Kasumi-1 (cell line): ENCODE measurements at places on chromosomes 5 and 9.

DNA sequence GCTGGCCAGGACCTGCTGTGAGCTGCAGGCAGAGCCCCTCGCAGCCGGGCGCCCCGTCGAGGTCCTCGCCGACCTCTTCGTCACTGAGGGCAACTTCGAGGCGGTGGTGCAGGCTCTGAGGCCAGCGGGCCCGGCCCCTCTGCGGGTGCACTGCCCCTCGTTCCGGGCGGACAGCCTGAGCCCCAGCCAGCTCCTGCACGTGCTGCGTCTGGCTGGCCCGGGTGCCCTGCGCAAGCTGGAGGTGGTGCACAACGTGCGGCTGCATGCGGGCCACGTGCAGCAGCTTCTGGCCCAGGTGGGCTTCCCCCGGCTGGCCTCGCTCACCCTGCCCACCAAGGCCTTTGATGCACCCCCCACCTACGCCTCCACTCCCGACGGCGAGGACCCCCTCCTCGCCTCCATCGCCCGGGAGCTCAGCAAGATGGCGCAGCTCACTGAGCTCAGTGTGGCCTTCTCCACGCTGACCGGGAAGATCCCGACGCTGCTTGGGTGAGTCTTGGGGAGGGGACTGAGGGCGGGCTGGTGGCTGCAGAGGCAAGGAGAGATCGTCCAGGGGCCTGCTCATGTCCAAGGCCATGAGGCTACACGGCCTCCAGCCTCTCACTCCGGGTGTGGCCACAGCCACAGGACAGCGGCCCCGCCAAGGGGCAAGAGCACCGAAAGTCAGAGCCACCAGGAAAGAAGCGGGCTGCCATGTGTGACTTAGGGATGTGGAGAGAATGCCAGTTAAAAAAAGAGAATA lies 825 bp downstream of the LRRC14B start:
- DNase-seq = no peak

DNA sequence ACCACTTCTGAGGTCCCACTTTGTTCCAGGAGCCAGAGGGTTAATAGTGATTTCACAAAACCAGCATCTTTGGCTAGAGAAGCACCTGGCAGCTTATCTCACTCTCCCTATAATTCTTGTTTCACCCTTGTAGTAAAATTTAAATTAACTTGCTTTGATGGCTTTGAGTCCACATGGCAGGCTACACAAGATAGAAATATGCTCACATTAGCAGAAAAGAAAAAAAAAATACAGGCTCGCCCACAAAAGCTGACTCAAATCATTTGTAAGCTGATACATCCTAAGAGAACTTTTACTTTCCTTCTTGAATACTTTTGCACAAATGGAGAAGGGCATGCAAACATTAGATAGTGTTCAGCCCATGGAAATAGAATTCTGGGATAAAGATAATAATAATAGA lies 36.2 kb downstream of the TNFSF15 start:
- no peak for DNase-seq

DNA sequence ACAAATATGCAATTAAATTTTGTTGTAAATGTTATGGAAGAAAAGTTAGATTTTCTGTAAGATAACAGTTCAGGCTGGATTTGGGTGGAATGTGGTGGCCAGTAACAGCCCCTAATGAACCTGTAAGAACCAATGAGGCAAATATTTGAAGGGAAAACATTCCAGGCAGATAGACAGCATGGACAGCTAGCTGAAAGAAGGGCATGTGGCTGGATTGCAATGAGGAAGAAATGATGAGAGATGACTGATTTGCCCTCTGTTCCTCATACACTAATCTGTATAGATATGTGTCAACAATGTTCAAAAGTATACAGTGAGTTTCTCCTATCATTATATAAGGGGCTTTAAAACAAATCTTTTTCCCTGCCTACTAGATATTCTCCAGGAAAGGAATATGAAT lies 58.8 kb downstream of the MAN2A1 start:
- DNase-seq = no peak

GRCh38 chr5:61702784-61703183 lies 370.7 kb downstream of the ZSWIM6 start:
- no peak for DNase-seq

DNA sequence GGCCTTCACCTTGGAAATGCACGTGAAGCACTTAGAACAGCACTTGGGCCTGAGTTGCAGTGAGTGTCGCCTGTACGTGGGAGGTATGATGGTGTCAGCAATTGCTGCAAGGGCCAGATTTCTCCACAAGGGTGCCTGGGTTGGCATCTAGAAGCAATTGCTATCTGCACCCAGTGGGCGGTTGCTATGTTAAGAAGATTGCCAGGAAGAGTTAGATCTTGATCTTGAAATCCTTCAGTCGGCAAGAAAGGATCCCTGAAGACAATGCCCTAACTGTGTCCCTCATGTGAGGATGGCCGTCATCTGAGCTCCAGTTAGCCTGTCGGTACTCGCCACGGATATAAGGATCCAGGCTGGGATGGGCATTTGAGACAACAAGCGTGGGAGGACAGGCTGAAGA lies 62.9 kb downstream of the MAMDC2 start:
- DNase-seq = no peak

DNA sequence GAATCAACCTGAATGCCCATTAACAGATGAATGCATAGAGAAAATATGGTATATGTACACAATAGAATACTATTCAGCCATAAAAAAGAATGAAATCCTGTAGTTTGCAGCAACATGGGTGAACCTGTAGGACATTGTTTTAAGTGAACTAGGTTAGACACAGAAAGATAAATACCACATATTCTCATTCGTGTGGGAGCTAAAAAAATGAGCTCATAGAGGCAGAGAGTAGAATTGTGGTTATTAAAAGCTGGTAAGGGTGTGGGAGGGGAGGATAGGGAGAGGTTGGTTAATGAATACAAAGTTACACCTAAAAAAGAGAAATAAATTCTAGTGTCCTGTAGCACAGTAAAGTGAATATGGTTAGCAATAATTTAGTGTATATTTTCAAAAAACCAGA lies 23.5 kb downstream of the PTTG1 start:
- DNase-seq = no peak

DNA sequence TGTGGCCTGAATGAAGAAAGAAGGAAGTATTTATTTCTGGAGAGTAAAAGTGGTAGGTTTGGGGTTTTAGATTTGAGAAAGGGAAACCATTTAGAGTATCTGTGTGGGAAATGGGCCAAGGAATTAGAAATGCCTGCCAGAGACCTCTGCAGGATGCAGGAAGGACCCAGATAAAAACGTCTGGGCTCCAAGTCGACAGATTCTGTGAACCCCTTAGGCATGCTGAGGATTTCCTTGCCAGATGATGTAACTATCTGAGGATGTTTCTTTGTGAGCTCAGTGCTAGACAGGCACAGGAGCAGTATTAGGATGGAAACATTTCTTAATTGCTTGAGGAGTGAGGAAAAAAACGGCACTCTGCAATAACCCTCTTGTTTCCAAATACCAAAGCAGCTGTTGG lies 251.8 kb upstream of the DMRT1 start:
- peak; percentile 12 for DNase-seq

DNA sequence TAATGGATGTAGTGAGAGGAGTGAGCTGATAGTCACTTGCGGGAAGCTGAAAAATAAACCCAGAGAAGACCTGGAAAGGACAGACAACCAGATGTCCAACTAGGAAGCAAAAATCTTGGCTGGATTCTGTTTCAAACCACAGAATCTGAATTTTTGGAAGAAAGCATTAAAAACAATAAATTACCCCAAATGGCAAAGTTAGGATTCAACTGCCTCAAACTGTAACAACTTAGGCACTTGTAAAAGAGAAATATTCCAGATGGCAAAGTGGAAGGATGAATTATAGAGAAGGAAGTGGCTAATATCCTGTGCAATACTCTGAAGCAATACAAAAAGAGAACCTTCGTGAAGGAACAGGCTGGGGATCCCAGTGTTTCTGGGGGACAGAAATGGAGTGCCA lies 46.8 kb upstream of the SLIT3 start:
- no peak for DNase-seq

DNA sequence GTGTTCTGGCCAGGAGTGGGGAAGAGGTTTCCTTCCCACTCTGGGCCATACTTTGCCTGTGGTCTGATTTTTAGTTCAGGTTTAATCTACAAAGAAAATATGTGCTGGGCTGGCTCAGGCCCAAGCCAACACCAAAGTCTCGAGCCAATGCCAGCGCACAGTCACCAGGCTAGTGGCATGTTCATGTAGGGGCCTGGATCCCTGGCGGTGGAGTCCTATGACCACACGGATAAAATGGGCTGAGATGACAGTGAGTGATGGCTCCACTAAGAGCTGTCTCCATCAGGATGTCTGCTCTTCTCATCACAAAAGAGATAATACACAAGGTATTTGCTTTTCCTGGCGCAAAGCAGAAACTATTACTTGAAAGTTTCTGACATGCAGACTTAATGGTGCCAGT lies 92.9 kb upstream of the PTPN3 start:
- no peak for DNase-seq

DNA sequence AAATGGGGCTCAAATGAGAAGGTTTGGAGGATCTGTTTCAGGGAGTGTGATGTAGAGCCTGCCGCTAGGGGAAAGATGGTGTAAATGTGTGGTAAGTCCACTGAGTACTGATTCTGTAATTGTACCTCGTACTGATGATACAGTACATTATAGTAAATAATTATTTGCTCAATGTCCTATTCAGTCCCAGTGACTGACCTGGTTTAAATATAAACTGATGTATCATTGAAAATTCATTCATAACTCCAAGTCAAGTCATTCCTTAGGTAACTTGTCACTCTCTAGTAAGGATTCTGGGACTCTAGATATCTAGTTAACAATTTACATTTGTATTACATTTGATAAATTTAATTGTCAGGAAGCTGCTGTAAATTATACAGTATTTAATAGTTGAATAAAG lies 667.3 kb downstream of the DTWD2 start:
- no peak for DNase-seq

- no peak for DNase-seq
Observed at GRCh38 chr5:55816342-55816741, 34.8 kb upstream of the IL31RA start.

- DNase-seq = no peak
Observed at GRCh38 chr9:136751244-136751643, 2.9 kb upstream of the LCN6 start.

DNA sequence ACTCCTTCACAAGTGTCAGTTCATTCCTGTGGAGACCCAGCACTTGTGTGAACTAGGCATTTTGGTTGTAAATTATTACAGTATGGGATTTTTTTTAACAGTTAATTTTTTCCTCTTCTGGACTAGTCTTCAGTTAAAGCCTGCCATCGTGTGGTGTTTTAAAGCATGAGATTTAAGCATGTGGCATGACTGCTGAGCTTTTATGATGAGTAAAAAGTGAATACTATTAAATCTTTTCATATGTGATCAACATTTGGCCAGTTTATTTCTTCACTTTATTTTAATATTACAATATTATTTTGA lies 25.0 kb downstream of the LMNB1 start:
- DNase-seq = peak; percentile 59

- no peak for DNase-seq
Observed at GRCh38 chr5:16855485-16855884, 80.6 kb downstream of the MYO10 start.

DNA sequence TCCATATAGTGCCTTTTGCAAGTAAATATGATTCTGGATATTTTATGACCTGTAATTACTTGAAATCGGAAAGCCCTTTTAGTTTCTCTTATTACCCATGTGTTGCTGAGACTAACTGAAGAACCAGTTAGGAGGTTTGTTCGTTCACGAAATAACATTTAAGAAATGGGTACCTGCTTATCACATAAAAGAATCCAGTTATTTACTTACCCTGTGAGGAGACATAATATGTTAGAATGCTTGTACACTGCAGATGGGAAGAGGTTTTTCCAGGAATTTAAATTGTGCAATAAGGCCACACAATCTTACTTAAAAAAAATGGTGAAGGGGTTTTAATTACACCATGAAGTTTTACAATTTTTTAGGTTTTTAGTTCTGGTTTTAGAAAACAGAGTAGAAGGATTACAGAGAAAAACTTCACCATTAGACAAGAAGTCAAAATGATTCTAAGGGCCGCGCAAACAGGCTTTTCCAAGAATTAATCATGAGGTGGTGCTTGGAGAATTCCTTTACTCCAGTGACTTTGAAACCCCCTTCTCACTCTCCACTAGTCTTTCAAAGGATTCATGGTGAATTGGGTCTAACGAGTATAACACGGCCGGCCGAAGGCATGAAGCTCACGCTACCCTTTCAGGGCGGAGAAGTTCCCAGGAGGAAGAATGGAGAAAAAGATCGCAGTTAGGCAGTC lies 1.1 kb upstream of the PTGER4 start:
- DNase-seq = no peak

DNA sequence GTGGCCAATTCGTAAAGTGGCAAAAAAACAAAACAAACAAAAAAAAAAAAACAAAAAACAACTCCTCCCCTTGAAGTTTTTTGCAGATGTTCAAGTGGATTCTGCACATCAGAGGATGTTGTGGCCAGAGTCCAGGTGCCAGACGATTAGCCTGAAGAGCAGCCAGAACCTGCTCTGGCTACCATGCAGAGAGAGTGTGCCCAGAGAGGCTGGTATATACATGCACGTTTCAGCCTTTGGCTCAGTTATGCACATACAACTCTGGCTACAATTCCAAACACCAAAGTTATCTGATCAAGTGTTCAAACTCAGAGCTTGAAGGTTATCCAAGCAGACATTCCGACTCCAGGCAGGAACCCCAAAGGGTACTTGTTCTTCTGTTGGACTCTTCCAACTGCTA lies 34.7 kb downstream of the GGTA1 start:
- DNase-seq = no peak

DNA sequence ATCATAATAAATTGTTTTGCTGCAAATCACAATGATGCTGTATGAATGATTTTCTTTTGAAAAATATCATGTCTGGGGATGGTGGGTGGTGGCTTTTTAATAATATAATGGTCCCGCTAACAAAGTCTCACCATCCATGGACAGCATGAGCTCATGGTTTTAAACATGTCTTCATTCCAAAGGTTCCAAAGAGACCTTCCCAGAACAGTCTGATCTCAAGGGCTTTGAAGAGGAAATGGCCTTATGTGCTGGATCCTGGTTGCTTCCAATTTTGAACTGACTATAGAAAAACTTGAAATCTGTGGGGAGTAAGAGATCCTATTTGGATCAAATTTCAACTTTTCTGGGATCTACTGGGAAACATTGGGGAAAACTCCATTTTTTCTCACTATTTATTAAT lies 121.8 kb downstream of the ADAMTS12 start:
- no peak for DNase-seq

GRCh38 chr5:16869821-16870796 lies 66.0 kb downstream of the MYO10 start:
- no peak for DNase-seq

DNA sequence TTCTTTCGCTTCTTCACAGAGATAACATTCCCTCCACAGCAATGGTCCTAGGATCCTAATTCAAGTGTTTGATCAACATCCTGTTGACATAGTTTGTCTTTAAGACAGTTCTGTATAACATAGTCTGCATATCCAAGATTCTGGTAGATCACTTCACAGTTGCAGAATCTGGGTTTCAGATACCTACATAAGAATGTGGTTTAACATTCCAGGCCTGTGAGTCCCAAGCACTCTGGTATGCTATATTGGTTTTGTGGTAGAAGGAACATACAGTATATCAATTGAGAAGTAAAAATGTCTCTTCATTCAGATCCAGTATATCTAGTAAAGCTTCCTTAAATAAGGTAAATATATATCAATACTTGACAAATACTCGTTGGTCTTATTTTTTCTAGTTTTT lies 914.2 kb upstream of the CDH6 start:
- no peak for DNase-seq

GRCh38 chr5:115831163-115831768 lies 10.1 kb downstream of the ATG12 start:
- DNase-seq = peak; percentile 65
